ENCODE measurements at places on chromosomes 1 and 21.

DNA sequence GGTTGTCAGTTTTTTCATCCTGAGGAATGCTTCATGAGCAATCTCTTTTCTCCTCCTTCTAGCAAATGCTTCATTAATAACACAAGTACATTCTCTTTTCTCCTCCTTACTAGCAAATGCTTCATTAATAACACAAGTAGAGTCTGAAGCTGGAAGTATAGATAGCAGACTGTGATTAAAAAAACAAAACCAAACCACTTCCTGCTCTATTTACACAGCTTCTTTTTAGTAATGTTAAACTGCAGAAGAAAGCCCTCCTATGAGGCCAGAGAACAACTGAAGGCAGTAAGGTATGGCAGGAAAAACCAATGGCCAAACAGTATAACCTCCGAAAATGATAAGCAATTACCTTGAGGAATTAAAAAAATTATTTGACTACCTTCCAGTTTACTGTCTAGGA, 90.1 kb downstream of the ZSWIM5 start:
- H3K4me3 ChIP-seq = peak overlapping the region; percentile 66
- H3K4me1 ChIP-seq = peaks cover 41% of the 10 kb centered on the region
- no peaks in the 10 kb centered on the region for H3K36me3 ChIP-seq
- no peaks in the 10 kb centered on the region for H3K27me3 ChIP-seq
- peak overlapping the region; percentile 72 for H3K27ac ChIP-seq

GRCh38 chr1:19532519-19532918, 47.2 kb upstream of the CAPZB start:
- H3K36me3 ChIP-seq = no peaks in the 10 kb centered on the region
- H3K27me3 ChIP-seq = no peaks in the 10 kb centered on the region
- no peak overlapping the region for H3K27ac ChIP-seq
- no peak overlapping the region for H3K4me3 ChIP-seq
- DNase-seq = no peak

DNA sequence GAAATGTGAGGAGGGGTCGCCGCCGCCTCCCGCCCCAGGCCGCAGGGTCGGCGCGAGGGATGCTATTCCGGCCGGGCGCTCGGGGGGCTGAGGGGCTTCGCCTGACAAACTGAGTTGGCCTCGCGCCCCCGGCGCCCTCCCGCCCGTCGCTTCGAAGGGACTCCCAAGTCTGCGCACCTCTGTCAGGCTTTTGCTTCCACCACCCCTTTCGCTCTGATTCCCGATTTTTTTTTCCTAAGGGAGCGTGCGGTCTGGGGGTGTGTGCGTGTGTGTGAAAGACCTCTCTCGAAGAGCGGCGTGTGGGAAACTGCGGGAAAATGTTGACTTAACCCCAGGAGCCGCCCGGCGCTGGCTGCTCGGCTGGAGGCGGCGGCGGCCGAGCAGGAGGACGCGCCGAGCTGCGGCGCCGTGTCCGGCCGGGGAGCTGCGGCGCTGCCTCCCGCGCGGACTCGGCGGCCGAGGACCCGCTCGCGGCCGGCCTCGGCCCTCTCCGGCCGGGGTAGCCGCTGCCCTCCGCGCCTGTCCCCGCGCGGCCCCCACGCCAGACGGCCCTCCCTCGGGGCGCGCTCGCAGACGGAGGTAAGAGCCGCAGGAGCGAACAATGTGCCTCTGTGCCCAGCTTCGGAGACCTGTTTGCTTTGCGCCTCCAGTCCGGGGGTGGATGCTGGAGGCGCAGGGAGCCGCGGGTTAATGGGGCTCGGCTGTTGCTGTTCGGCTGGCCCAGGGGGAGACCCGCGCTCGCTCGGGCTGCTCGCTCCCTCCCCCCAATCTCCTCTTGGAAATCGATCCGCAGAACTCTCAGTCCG, 1.1 kb downstream of the ADGRL2 start:
- H3K36me3 ChIP-seq = peaks cover 3% of the 10 kb centered on the region
- no peak overlapping the region for H3K4me3 ChIP-seq
- no peak for DNase-seq
- H3K27ac ChIP-seq = no peak overlapping the region
- H3K27me3 ChIP-seq = peaks cover 11% of the 10 kb centered on the region

DNA sequence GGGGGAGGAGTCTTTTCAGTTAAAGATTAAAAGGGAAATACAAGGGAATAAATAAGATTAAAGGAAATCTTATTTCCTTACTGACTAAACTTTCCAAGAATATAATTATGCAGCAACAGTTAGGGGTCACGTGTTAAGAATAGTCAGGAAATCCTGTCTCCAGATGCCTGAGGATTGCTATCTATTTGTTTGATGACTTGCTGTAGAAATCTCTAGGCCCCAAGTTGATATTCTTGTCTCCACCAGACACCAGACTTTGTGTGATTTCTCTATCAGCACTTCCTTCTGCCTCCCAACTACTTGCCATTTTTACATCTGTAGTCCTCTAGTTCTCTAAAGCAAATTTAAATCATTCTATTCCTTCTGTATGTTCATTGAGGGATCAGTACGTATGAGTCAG, 77.5 kb downstream of the RPAP2 start:
- H3K36me3 ChIP-seq = peaks cover 2% of the 10 kb centered on the region
- no peak for DNase-seq
- H3K27me3 ChIP-seq = no peaks in the 10 kb centered on the region
- no peaks in the 10 kb centered on the region for H3K4me1 ChIP-seq
- H3K4me3 ChIP-seq = no peak overlapping the region
- H3K27ac ChIP-seq = no peak overlapping the region

- DNase-seq = no peak
- peaks cover 56% of the 10 kb centered on the region for H3K36me3 ChIP-seq
- no peaks in the 10 kb centered on the region for H3K27me3 ChIP-seq
These were observed 33.0 kb downstream of the URB1 start for GRCh38 chr21:32359719-32360260.

DNA sequence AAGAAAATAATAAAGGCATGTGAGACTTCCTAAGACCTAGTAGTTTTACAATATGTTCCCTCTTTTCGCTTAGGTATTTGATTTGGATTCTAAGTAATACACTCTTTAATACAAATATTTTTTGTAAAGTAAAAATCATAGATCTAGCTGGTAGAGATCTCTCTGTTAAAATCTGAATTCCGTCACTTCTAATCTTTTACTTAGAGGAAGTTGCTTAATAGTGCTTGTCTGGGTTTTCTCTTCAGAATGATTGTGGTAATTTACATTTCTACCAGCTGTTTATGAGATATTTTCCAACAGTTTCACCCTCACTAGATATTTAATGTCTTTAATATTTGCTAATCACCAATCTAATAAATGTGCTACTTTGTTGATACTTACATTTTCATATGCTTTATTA, 23.3 kb downstream of the RBM11 start:
- no peaks in the 10 kb centered on the region for H3K36me3 ChIP-seq
- no peak for DNase-seq
- H3K4me1 ChIP-seq = no peaks in the 10 kb centered on the region
- H3K4me3 ChIP-seq = no peak overlapping the region

- H3K27ac ChIP-seq = peak overlapping the region; percentile 58
- H3K27me3 ChIP-seq = no peaks in the 10 kb centered on the region
- peaks cover 6% of the 10 kb centered on the region for H3K36me3 ChIP-seq
- no peak overlapping the region for H3K4me3 ChIP-seq
These were observed 22.4 kb downstream of the RPL5 start for GRCh38 chr1:92854101-92854785.

- H3K27ac ChIP-seq = no peak within 1 kb of the TSS
- H3K27me3 ChIP-seq = no peaks in the 10 kb centered on the region
- H3K4me3 ChIP-seq = no peak within 1 kb of the TSS
- H3K36me3 ChIP-seq = peaks cover 6% of the 10 kb centered on the region
- DNase-seq = no peak
These were observed at the start of gene SLC16A4 for GRCh38 chr1:110390692-110391245. Gene SLC16A4 (minus strand): TSS chr1:110391026. CDS start chr1:110389323, 1,703 bp downstream.

GRCh38 chr1:44170281-44170823, 28.9 kb upstream of the KLF18 start:
- peaks cover 70% of the 10 kb centered on the region for H3K27me3 ChIP-seq
- H3K4me1 ChIP-seq = peaks cover 5% of the 10 kb centered on the region
- H3K27ac ChIP-seq = no peak overlapping the region

DNA sequence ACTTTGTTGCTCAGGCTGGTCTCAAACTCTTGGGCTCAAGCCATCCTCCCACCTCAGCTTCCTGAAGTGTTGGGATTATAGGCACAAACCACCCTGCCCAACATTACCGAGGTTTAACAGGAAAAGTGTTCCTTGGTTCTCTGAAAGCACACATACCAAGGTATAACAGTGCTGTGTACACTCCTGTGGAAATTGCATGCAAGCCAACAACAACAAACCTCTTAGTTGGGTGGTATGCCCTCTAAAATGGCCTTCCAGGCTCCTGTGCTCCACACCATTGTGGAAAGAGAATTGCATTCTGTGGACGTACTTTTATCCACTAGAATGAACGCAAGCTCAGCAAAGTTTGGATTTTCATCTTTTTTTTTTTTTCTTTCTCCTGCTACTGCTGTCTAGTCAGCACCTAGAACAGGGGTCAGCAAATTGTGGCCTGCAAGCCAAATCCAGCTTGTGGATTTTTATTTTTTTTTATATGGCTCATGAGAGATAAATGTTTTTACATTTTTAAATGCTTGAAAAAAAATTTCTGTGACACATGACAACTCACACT, 192.2 kb upstream of the TNR start:
- no peak for DNase-seq
- H3K36me3 ChIP-seq = peaks cover 9% of the 10 kb centered on the region
- H3K27me3 ChIP-seq = no peaks in the 10 kb centered on the region
- H3K27ac ChIP-seq = no peak overlapping the region

DNA sequence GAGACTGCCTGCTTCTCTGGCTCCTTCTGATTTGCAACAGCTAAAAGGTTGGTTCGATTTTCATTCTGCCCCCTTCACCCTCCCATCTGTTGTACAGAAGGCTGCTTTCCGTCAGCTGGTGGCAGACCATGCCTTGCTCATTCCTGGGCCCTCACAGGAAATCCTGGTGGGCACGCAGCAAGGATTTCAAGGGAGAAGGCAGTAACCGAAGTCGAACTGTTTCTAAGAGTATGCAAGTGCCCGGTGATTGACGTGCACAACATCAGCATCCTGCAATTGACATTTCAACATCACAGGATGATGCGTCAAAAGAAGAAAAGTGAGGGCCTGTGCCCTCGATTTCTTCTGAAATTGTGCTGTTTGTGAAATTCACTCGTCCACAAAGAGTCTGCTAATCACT, 83.8 kb downstream of the PLPP3 start:
- H3K4me3 ChIP-seq = no peak overlapping the region
- DNase-seq = no peak
- no peaks in the 10 kb centered on the region for H3K36me3 ChIP-seq
- no peaks in the 10 kb centered on the region for H3K27me3 ChIP-seq
- no peaks in the 10 kb centered on the region for H3K4me1 ChIP-seq

Data from effector memory CD8-positive, alpha-beta T cell (primary cell).